ENCODE measurements at places on chromosomes 12 and 14.
A peak's percentile ranks its signal among the peaks of the same experiment; 100 is the strongest.

- DNase-seq: no peak
These were observed 153.1 kb downstream of the TMEM117 start for GRCh38 chr12:43988838-43989560.

DNA sequence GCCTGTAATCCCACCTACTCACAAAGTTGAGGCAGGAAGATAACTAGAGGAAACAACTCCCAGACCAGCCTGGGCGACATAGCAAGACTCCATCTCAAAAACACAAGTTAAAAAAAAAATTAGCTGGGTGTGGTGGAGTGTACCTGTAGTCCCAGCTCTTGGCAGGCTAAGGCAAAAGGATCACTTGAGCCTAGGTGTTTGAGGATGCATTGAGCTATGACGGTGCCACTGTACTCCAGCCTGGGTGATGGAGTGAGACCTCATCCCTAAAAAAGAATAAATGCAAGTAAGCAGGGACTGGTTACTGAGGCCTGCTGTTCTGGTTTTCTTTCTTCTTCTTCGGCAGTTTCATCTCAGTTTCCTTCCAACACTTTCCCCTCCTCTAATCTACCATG is 7.4 kb downstream of the PTPN21 start:
- DNase-seq: no peak

DNA sequence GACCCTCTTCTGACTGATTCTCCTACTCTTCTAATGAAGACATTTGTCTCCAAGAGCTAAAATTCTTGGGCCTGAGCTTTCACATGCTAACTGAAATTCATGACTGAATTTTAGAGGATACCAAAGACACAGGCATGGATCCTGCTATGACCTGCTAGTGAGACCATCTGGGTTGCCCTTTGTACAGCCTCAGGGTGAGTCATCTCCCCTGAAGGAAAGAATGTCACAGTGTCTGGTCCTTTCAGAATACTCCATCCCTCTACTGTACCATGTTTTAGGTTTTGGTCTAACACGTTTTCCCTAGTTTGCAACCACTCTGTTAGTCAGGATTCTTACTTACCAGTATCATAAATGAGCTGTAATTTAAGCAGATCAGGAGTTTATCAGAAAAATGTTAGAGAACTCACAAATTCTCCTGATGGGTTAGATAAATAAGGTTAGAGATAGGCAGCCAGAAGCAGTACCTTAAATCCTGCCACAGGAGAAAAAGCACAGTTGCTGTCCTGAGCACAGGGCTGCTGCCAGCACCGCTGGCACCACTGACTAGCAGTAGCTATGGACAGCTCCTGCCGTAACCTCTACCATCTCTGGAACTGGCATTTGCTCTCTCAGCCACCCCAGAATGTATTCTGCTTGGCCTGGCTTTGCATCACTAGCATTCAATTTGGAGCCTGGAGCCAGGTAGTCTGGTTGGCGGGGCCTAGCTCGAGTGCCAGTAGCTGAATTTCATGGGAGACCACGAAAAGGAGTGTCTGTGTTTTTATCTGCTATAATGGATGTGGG is 127.6 kb downstream of the ANO6 start:
- DNase-seq: peak; percentile 60

DNA sequence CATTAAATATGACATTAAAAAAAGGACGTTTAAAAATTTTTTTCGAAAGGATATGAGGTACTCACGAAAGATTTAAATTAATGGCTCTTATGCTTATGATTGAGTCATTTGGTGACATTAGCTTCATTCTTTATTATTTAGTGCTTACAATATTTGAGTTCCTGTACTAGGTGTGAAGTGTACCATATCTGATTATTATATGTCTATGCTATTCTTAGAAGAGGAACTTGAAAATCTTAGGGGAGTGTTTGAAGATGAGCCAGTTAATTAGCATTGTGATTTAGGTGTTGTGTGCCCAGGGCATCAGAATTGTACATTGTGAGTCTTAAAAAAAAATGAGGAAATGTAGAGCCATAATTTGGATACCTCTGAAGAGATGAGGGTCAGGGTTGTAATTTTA is 118.6 kb downstream of the FUT8 start:
- no peak for DNase-seq

- peak; percentile 63 for DNase-seq
These were observed 188.5 kb downstream of the ALX1 start for GRCh38 chr12:85468356-85469157.

- no peak for DNase-seq
These were observed 15.7 kb downstream of the SNRPF start for GRCh38 chr12:95874452-95874851.

GRCh38 chr12:95224202-95225170 is 6.9 kb downstream of the VEZT start:
- DNase-seq: peak; percentile 67

- no peak for DNase-seq
These were observed 25.7 kb downstream of the MOK start for GRCh38 chr14:102279282-102279681.

DNA sequence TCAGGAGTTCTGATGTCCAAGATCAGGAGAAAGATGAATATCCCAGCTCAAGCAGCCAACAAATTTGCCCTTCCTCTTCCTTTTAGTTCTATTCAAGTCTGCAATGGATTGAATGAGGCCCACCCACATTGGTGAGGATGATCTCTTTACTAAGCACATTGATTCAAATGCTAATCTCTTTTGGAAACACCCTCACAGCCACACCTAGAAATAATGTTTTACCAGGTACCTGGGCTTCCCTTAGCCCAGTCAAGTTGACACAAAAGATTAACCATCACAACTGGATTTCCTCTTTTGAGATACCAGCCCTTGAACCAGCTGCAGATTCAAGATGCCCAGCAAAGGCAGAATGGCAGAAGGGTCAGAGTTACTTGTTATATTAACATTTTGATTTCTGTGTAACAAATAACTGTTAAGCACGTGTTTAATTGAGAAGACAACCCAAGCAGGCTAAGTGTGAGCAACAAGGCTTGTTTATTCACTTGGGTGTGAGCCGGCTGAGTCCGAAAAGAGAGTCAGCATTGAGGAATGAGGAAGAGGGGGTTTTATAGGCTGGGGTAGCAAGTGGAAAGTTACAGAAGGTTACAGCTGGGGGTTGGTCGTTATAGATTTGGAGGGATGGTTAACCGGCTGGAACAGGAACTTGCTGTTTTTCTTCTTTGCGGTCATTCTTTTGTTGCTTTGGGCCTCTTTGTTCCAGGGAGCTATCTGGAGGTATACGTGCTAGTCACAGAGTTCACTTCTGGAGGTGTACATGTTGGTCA is 180.3 kb downstream of the EMP1 start:
- peak; percentile 9 for DNase-seq

DNA sequence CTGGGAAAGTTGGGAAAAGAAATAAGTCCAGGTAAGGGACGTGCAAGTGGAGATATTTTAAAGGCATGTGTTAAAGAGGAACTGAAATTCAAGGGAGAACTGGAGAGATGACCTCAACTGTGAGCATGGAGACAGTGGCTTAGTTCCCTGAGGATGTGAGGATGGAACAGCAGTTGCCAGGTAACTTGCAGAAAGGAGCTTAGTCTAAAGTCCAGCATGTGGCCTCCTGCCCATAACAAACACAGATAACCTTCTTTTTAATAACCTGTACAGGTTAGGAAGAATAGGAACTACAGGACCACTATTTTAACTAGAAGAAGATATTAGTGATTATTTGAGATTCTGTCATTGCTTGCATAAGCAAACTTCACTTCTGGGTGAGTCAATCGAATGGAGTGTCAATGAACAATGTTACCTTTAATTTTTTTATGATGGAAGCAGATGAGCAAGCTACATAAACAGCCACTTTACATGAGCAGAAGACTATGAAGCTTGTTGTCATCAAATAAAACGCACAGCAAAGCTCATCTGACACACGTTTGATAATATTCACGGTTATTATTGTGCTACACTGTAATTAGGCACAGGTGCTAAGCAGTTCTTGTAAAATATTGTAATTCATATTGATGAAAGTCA is 291.7 kb upstream of the DDHD1 start:
- DNase-seq: no peak

- no peak for DNase-seq
These were observed 35.4 kb upstream of the EMP1 start for GRCh38 chr12:13161172-13161571.

DNA sequence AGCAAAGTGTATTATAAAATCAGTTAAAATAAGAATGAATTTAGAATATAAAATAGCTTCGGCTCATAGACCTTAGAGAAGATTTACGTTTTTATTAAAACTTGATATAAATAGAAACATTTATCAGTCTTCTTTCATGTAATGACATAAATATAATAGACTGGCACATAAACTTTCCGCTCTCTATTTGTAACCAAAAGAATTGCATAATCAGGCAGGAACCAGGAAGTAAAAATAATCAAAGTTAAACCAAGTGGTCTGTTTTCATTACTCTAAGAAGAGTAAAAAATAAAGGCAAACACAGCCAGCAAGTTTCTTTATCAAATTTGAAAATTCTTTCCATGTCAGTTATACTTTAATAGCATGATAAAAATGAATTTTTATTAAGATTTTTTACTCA is 46.3 kb upstream of the ATP2A2 start:
- no peak for DNase-seq

DNA sequence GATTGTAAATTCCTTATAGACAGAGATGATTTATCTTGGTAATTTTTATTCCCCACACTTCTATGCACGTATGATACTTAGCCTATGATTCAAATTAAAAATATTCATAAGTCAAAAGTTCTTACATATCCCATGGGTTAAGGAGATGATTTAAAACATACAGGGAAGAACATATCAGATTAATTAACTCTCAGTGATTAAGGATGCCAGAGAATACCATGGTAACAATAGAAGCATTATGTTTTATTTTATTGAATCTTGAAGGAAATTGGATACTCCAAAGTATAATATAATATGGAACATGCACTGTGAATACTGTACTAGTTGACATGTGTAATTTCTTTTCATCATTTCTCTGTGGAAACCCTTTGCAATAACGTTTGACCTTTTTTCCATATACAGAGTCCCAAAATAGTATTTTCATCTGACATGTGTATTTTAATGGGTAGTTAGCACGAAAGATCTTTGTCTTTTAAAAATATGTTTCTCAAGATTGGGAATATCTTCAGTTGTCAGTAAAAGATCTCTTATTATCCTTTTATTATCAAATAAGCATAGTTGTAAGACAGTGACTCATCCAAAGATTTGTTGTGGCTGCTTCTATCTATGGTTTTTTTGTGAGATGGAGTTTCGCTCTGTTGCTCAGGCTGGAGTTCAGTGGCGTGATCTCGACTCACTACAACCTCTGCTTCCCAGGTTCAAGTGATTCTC is 166.7 kb downstream of the RAD51B start:
- peak; percentile 77 for DNase-seq

DNA sequence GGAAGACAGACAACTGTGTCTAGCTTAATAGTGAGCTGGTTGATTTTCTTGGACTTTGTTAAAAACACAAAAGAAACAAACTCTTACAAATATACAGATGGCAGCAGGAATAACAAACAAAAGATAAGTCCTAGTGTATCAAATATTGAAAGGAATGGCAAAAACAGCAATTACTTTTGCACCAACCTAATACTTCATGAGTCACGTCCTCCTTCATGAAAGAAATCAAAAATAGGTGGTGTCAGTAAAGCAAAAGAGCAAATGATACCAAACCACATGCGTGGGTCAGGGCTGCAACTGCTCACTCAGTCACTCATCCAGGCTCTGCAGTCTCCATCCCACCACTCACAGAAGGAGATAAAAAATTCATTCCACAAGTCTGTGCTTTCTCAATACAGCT is 11.8 kb downstream of the ATG14 start:
- DNase-seq: no peak

DNA sequence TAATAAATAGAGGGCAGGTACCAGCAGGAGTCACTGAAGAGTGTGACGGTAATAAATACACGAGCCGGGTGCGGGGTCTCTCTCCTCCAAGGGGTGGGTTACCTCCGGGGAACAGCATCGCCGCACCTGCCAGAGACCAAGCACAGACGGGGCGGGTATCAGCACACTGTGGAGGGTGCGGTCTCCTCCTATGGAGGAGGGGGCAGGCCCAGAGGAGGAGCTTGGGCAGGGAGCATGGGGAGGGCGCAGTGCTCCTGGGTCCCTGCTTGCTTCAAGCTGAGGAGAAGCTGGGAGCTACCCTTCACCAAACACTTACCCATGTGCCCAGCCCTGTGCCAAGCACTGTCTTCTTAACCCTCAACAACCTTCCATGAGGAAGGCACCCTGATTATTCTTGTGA is 12.8 kb downstream of the PGF start:
- DNase-seq: no peak

DNA sequence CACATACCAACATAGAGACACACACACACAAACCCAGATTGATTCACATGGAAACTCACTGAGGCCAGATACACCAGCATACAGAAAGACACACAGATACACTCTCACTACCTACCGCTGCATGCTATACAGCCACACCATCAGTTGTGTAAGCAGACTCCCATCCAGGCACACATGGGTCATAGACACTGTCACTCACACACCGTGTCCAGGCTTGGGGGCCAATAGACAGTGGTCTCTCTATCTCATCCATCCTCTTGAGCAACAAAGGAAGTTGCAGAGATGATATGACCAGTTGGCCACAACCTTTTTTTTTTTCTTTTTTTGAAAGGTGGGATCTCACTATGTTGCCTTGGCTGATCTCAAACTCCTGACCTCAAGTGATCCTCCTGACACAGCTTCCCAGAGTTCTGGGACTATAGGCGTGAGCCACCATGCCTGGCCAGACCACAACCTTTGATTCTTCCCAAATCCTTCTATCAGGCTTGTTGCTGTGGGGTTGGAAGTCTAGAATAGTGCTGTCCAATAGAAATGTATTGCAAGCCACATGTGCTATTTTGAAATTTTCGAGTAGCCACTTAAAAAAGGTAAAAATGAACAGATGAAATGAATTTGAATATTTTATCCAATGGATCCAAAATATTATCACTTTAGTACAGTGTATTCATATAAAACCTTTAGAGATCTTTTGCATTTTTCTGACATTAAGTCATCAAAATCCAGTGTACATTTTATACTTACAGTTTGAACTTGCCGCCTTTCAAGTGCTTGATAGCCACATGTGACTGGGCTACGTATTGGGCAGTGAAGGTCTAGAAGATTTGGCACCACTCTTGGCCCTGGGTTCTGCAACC is 7.4 kb downstream of the LRP1-AS start:
- DNase-seq: no peak

DNA sequence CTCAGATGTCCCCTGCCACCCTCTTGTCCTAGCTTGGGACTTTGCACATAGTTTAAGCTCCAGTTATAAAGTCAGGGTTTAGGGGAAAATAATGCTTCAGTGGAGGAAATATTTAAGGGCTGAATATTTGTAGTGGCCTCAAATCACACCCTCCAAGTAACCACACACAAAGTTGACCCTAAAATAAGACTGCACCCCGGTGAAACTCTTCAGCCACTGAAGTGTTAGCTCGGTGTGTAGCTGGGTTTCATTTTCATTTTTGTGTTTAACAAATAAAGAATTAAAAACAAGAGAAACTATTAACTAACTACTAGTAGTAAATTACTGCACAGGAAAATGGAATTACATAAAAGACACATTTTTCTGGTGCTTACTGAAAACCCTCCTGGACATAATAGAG is 14.8 kb upstream of the BCL11B start:
- DNase-seq: no peak

DNA sequence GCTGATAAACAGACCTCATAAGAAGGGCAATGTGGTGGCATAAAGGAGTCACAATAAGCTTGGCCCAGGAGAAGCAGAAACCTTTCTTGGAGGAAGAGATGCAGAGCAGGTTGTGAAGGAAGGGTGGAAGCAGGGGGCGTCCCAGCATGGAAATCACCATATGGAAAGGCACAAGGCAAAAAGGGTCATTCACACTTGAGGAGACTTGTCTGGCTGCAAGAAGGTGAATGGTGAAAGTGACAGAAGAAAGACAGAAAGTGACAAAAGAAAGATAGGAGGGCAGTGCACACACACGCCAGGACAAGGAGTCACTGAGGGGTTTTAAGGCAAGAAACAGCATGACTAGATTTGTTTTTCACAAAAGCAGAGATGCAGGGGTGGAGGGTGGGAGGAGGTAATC is 38.3 kb downstream of the GALNT4 start:
- DNase-seq: no peak

Data from fibroblast of skin of scalp (primary cell).